A375 (cell line): ENCODE measurements at places on chromosomes 3 and 15. TPM values are rescaled to one million over a fixed set of nuclear protein-coding genes. Genes with fewer than 3 reads are reported as not detected.

Gene MCF2L2
- 0.38 and 0.42 TPM in 2 replicates for total RNA-seq

Gene CPNE9
- total RNA-seq = 0.05 and 0.11 TPM in 2 replicates

Gene TIMP4
- total RNA-seq = not detected in 2 replicates

Gene SEMA3B
- 237 and 258 TPM in 2 replicates for total RNA-seq

Gene ENTPD3
- total RNA-seq = not detected in 2 replicates

Gene CCR2
- total RNA-seq = not detected in 2 replicates

Gene PGBD4
- total RNA-seq = 2.3 TPM in 2 replicates
